Fibroblast of skin of right quadriceps (primary cell): ENCODE measurements at places on chromosomes 3 and 15.

DNA sequence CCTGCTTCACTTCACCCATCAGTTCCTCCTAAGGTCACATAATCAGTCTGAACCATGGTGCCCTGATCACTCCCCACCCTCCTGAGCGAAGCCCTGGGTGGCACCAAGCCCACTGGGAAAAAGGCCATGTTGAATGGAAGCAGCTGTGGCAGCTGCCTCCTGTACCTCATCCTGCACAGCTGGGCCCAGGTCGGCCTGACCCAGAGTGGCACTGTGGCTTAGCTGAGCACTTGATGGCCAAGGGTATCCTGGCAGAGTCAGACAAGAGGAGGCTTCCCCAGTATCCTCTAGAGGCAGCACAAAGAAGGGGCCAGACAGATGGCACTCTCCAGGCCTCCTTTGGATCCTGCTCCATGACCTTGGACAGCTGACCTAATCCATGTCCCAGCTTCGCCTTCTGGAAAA, 68.4 kb downstream of the TLE3 start:
- DNase-seq, result no peak

GRCh38 chr3:141477224-141477623, 9.6 kb upstream of the RASA2 start:
- peak; percentile 55 for DNase-seq

- no peak for DNase-seq
Measured at GRCh38 chr3:188929137-188929536, 242.6 kb upstream of the TPRG1 start.

DNA sequence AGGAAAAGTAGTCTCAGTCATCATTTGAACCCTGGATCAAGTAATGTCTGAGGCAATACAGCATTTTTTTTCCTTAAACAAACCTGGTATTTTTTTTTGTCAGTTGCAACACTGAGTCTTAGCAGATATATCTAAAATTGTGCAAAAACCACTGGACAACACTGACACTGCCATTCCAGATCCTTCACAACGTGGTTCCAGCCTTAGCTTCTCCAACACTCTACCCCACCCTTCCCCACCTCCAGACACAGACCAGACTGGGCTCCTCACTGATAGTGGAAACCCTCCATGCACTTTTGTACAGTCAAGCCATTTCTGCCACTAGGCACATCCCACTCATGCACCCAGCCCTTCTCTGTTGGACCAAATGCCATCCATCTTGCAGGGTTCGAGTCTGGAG, 199.6 kb upstream of the CTNNB1 start:
- DNase-seq, result no peak

- no peak for DNase-seq
Measured at GRCh38 chr3:112846764-112847163, at the start of gene CD200R1L. Gene CD200R1L, minus strand, starts transcription at chr3:112846864. Its CDS starts 17,497 bp downstream, at chr3:112829367.

DNA sequence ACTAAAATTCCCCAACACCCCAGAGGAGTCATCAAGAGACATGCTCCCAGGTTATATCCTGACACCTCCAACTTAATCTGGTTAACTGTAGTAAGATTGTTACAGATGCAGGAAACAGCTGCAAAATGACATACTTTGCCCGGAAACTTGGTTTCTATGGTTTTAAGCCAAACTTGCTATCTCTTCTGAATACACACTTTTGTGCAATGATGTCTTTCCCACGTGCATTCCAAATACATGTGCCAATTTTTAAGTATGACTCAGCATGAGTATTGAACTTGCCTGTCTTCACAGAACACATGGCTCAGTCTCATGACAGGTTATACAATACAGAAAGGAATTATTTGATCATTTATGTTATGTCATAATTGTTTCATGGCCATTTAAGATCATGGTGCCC, 207.0 kb upstream of the DCBLD2 start:
- DNase-seq, result peak; percentile 96

- no peak for DNase-seq
Measured at GRCh38 chr3:163939926-163940325, 1138.4 kb downstream of the SI start.

GRCh38 chr3:176961916-176962315, 235.4 kb downstream of the TBL1XR1 start:
- peak; percentile 66 for DNase-seq

- no peak for DNase-seq
Measured at GRCh38 chr3:129442947-129443346, 2.9 kb downstream of the IFT122 start.

DNA sequence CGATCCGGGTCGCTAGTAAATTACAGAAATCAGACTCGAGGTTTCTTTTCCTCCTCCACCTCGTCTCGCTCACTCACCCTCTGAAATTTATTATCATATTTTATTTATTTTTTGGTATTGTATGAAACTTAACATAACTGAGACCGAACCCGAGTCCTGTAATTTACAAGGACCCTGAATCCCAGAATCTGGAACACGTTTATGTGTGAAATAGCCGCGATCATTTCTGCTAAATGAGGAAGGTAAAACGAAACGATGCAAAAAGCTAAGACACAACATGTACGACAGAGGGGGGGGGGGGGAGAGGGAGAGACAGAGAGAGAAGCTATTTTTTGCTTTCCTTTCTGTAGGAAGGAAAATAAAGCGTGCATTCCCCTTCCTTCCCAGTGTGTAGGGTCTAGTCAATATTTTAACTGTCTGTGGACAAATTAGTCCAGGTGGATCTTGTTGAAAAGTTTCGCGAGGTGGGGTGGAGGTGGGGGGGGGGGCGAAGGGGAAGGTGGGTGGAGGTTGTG, 1.6 kb downstream of the BBX start:
- peak; percentile 23 for DNase-seq

- no peak for DNase-seq
Measured at GRCh38 chr3:177279118-177279815, 82.0 kb upstream of the TBL1XR1 start.

- no peak for DNase-seq
Measured at GRCh38 chr15:64521726-64522164, 61.4 kb downstream of the ZNF609 start.

DNA sequence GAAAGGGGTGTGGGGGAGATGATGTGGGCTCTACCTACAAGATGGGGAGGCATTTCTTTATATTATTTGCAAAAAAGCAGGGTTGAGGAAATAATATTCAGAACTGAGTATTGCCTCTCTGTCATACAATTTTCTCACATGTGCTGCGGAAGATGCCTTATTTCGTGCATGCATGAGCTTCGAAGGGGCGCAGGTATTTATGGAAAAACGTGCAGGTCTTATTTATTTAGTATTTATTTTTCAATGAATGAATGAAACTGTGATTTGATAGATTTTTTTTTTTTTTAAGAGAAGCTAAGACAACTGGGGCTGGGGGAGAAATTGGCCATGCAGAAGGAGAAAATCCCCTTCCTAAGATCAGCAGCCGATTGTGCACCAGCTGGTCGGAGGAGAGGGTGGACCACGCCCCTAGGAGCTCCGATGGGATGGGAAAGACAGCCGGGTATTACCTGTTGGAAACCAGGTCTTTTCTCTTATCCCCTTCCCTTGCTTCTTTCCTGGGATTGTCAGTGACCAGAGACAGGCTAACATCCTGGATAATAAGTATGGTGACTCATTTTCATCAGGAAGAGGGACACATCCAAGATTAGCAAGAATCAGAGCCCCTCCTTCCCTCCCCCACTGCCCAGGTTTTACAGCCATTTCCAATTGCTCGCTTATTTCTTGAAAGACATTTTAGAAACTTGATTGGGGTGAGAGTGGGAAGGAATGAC, 875 bp downstream of the GAP43 start:
- no peak for DNase-seq

GRCh38 chr3:10004506-10004905, 17.9 kb upstream of the EMC3 start:
- no peak for DNase-seq

DNA sequence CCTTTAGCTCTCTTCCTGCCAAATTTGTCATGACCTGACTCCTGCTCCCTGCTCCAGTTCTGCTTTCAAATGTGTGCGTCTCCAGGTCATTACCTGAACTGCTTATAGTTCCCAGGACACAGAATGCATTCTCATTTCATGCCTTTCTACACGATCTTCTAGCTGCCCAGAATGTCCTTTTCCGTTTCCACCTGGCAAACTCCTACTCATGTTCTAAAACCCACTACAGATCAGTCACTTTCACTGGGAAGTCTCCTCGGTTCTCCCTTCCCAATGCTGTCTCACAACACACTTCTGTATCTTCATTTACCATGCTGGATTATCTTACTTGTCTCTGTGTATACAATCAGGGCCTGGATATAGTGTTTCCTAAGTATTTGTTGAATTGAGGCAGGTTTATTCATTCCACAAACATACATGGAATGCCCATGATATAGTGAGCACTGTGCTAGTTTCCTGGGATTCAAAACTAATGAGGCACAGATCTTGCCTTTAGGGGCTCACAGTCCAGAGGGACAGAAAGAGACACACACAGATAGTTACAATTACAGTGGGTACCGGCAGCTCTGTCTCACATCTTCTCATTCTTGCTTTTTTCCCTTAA, 1.6 kb upstream of the NOX5 start:
- DNase-seq, result no peak

GRCh38 chr3:64321747-64322146, 96.5 kb upstream of the PRICKLE2 start:
- peak; percentile 89 for DNase-seq

- DNase-seq, result no peak
Measured at GRCh38 chr15:92951800-92952457, 51.8 kb downstream of the CHD2 start.

DNA sequence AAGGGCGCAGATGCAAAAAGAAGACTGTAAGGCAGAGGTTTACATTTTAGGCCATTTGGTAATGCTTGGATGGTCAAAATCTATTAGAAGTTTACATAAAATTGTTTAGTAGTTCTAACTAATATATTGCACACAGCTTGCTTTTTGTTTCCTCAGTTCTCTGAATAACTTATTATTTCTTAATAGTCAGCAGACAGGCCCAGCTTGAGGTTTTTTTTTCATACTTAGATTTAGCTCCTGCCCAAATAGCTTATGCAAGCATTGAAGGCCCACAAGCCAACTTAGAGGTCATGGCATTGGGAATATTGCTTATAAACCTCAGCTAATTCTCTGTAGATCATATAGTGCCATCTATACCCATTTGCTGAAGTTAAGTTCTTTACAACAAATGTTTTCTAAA, 172.5 kb downstream of the RAP2B start:
- DNase-seq, result no peak

- no peak for DNase-seq
Measured at GRCh38 chr3:74582982-74583381, 31.5 kb downstream of the CNTN3 start.

- DNase-seq, result no peak
Measured at GRCh38 chr15:31352339-31352751, 25.7 kb downstream of the KLF13 start.

GRCh38 chr3:107498646-107499045, 24.1 kb upstream of the BBX start:
- no peak for DNase-seq

DNA sequence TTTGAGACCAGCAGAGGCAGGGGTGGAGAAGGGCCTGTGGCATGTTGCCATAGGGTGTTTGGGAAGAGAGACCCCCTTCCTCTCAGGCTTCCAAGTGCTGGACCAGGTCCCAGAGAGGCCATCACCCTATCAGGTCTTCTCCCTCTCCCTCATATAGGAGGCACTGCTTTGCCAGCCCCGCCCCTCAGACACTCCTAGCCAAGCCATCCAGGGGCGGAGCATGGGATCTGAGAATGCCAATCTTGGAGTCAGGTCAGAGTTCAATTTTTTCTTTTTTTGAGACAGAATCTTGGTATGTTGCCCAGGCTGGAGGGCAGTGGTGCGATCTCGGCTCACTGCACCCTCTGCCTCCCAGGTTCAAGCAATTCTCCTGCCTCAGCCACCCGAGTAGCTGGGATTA, 32.7 kb downstream of the CRABP1 start:
- no peak for DNase-seq

GRCh38 chr3:67094774-67095173, 96.7 kb downstream of the KBTBD8 start:
- peak; percentile 85 for DNase-seq

- DNase-seq, result no peak
Measured at GRCh38 chr15:73803806-73804205, 50.7 kb upstream of the INSYN1 start.

- peak; percentile 5 for DNase-seq
Measured at GRCh38 chr3:128348805-128349531, 117.7 kb downstream of the DNAJB8 start.

GRCh38 chr3:106303766-106304165, 435.0 kb upstream of the CBLB start:
- no peak for DNase-seq

- DNase-seq, result no peak
Measured at GRCh38 chr15:43524254-43524845, 6.9 kb downstream of the MAP1A start.

GRCh38 chr3:15180042-15180611, 25.9 kb upstream of the CAPN7 start:
- no peak for DNase-seq

DNA sequence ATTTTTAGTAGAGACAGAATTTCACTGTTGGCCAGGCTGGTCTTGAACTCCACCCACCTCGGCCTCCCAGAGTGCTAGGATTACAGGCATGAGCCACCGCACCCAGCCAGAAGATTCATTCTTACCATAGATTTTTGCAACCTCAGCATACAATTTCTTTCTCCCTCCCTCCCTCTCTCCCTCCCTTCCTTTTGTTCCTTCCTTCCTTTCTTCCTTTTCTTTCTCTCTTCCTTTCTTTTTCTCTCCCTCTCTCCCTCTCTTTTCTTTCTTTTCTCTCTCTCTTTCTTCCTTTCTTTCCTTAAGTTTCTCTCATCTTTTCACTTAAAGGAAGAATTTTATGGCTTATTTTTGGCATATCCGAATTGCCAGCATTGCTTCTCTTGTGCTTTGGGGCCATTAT, 58.0 kb downstream of the PRKAR2A start:
- DNase-seq, result no peak

GRCh38 chr3:128341659-128342395, 124.9 kb downstream of the DNAJB8 start:
- no peak for DNase-seq

- no peak for DNase-seq
Measured at GRCh38 chr3:125136966-125137357, 75.6 kb downstream of the SLC12A8 start.

- no peak for DNase-seq
Measured at GRCh38 chr3:110767838-110768237, 303.8 kb upstream of the NECTIN3 start.

GRCh38 chr3:149332227-149332765, 1.1 kb downstream of the TM4SF18 start:
- DNase-seq, result peak; percentile 34

- DNase-seq, result no peak
Measured at GRCh38 chr15:39497759-39498565, 82.9 kb upstream of the THBS1 start.
